Spinal cord (tissue), 10 donors: ENCODE measurements at places on chromosomes 4 and X.

DNA sequence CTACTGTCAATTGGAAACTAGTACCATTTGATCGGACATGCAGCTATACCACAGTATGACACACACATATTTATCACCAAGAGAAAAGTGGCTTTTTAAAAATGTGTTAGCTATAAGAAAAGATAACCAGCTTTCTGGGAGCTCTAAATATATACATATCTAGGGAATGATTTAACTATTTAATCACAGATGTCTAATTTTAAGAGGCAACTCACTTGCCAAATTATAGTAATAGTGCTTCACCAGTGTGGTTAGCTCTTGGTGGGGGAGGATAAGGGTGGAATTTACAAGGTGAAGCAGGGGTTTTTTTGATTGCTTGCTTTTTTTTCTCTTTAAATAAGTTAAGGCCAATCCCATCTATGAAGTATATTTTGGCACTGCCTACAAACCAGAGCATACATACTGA lies 547.7 kb upstream of the DIPK2B start:
- no peak for DNase-seq

DNA sequence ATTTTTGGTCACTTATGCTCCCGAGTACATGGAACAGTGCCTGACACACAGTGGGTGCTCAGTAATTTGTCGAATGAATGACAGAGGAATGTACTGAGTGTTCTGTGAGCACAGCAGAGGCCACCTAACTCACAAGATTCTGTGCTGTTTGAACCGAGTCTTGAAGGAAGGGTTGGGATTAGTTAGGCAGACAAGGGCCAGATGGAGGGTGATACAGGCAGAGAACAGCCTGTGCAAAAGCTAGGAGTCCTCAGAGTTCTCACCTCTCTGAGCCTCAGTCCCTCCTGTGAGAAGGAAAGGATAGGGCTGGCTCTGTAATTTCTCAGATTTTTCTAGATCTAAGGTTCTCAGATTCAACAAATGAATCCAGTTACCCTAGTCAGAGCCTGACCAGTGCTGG lies 108.8 kb downstream of the NHSL2 start:
- DNase-seq: no peak

DNA sequence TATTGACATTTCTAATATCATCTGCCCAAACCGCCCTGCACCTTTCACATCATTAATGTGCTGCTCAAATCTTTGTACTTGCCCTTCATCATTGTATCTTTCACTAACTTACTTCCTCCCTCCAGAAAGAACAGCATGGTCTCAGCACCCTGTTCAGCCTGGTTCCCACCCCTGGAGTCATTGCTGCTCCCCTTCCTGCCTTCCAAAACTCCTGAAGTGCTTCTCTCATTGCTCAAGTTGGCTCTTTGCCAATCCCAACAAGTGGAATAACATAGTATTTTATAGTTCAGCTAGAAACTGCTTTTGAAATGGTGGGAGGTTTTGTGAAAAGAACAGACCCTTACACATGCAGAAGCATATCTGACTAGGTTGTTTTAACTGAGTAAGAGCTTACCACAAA lies 14.0 kb upstream of the TTC29 start:
- no peak for DNase-seq

- DNase-seq: no peak
Measured at GRCh38 chr4:184437565-184438265, 36.6 kb downstream of the IRF2 start.

DNA sequence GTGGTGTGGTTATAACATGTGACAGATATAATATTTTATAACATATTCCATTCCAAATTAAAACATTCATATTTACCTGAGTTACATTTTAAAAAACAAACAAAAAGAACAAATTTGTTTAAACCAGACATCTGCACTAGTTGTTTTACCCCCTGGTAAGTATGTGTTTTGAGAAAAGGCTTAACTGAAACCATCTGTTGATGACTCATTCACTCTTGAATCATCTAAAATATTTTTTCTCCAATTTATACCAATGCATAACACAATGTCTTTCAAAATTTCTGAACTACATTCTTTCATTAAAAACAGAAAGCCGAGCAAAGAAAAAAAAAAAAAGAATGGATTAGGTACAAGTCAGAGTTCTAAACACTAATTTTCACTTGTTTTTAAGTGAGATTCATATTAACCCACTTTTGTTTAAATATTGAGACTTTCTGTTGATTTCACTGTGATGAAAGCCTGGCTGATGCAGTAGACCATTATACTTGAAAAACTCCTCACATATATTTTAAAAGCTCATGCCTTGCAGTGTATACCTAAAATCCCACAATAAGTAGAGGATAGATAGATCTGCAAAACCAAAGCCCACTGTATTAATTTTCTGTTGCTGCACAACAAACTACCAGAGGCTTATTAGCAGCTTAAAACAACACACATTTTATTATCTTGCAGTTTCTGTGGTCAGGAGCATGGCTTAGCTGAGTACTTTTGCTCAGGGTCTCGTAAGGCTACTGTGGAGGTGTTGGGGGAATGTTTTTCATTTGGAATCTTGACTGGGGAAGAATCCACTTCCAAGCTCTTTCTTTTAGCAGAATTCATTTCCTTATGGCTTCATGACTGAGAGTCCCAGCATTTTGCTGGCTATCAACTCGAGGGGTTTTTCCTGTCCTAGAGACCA lies 221.5 kb downstream of the PCDH18 start:
- no peak for DNase-seq

DNA sequence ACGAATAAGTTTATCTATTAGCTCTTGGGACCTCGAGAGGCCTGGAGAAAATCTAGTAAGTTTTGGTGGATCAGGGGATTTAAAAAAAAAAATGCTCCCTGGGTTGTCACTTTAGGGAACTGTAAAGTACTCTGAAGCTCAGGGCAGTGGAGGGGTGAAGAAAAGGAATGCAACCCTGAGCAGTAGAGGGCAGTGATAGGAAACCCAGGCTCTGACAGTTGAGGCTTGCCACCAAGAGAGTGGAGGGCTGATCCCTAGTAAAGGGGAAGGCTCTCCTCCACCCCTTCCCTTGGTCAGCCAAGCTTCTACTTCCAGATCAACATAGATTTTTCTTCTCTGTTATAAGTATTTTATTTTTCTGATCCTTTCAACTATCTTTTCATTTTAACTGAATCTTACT lies 73.1 kb downstream of the FBXO8 start:
- no peak for DNase-seq

- no peak for DNase-seq
Measured at GRCh38 chrX:153862369-153863250, 23.4 kb downstream of the L1CAM start.

GRCh38 chr4:183816882-183817509 lies 88.1 kb upstream of the STOX2 start:
- no peak for DNase-seq

- no peak for DNase-seq
Measured at GRCh38 chr4:4659871-4660651, 118.2 kb upstream of the STX18 start.

DNA sequence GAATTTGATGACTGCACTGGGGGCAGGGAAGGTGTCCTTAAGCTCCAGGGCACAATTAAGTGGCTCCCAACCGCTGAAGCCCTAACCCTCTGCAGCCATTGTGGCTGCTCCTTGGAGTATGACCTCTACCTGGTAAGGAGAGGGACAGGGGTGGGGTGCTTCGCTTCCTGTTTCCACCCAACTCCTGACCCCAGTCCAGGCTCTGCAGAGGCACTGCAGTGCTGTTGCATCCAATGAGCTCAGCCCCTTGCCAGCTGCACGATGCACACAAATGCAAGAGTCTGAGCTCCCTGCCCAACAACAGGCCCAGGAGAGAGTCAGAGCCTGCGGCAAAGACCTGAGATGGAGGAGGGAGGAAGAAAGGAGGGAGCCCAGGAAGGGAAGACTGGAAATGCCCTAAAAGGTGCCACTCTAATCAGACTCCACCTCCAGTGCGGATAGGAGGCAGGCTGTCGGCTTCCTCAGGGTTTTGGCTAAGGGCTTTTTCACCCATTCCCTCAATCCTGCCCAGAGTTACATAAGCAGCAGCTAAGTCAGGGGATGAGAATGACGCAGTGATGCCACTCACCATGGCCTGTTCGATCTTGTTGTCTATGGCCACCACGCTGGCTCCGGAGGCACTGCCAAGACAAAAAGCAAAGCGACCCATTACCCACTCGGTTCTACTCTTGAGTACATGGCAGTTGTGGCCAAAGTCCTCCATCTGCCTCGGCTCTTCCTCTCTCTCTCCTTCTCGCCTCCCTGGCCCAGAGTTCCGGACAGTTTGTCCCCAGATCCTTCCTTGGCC lies 60.1 kb downstream of the TSC22D3 start:
- no peak for DNase-seq

- DNase-seq: no peak
Measured at GRCh38 chr4:16833722-16834121, 64.7 kb downstream of the LDB2 start.

GRCh38 chrX:42093756-42094155 lies 170.4 kb upstream of the CASK start:
- no peak for DNase-seq

DNA sequence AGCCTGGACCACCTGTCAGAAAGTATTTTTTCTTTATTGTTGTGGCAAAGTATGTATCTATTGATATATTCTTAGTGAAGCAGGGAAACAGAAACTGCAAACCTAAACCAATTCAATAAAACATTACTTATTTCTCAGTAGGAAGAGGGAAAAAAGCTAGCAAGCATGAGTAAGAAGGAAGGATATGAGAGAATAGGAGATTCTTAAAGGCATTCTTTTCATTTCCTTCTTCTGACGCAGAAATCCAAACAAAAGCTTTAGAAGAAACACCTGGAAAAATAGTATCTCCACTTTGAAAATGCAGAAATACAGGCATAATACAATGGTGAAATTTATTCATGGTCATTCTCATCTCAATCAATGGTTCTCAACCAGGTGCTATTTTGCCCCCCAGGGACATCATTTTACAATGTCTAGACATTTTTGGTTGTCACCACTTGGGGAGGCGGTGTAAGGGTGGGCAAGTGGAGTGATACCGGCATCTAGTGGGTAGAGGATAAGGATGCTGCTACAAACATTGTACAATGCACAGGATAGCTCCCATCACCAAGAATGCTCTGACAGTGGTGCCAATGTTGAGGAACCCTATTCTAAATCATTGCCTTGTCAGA lies 21.7 kb upstream of the ATXN3L start:
- no peak for DNase-seq
